ENCODE measurements at places on chromosomes 2 and 18. TPM values are rescaled to one million over a fixed set of nuclear protein-coding genes. Genes with fewer than 3 reads are reported as not detected.

TDRD15 gene
- not detected for total RNA-seq

ST8SIA5 gene
- 2.8 TPM for total RNA-seq

SLC19A3 gene
- total RNA-seq, result 6.5 TPM

CTAGE1 gene
- not detected for total RNA-seq

SERPINB10 gene
- not detected for total RNA-seq

WDFY1 gene
- total RNA-seq, result 63.7 TPM

HOXD12 gene
- 0.17 TPM for total RNA-seq

ZNF396 gene
- total RNA-seq, result 1.0 TPM

DUSP19 gene
- total RNA-seq, result 3.4 TPM

OR6B2 gene
- not detected for total RNA-seq

POTEI gene
- total RNA-seq, result 3.2 TPM

COLEC11 gene
- 1.3 TPM for total RNA-seq

IGFBP2 gene
- total RNA-seq, result 873 TPM

GAL3ST2 gene
- total RNA-seq, result 0.73 TPM

SPDYA gene
- 0.30 TPM for total RNA-seq

TRIM43 gene
- total RNA-seq, result not detected

FTCDNL1 gene
- 1.8 TPM for total RNA-seq

GKN1 gene
- not detected for total RNA-seq

PLCL1 gene
- total RNA-seq, result 0.11 TPM

ROCK1 gene
- total RNA-seq, result 39.3 TPM

WDPCP gene
- 7.3 TPM for total RNA-seq

WDR75 gene
- total RNA-seq, result 68.3 TPM

TNFRSF11A gene
- total RNA-seq, result 4.7 TPM

TRAF3IP1 gene
- 18.7 TPM for total RNA-seq
